T1000 (cell line): ENCODE measurements at places on chromosomes 5 and 9.

GRCh38 chr5:140293091-140293848, 9.6 kb downstream of the PFDN1 start:
- no peak for DNase-seq

DNA sequence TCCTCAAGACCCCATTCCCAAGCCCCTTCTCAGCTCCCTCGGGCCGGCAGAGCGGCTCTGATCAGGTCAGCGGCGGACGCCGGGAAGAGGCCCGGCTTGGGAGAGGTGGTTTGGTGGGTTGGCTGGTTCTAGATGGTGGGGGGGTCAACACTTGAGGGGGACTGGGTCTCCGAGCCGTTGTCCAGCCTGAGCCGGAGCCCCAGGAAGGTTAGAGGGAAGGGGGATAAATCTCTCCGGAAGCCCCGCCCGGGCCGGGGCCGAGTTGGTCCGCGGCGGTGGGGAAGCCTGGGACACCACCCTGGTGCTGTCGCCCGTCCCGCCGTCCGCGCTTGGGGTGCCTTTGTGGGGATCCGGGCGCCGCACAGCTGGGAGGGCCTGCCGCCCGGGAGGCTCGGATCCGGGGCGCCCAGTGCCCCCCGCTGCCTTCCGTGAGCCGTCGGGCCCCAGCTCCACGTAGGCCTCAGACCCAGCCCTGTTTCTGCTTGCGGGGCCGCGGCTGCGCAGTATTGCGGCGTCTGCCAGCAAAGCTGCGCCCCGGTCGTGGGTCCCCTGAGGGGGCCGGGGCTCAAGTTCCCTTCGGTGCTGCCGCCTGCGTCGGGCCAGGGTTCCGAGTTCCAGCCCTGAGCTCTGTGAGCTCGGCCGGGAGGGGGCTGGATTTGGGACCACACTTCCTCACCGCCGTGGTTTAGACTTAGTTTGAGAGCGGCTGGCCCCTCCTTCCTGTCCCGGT, 542 bp upstream of the TRIM52 start:
- no peak for DNase-seq

DNA sequence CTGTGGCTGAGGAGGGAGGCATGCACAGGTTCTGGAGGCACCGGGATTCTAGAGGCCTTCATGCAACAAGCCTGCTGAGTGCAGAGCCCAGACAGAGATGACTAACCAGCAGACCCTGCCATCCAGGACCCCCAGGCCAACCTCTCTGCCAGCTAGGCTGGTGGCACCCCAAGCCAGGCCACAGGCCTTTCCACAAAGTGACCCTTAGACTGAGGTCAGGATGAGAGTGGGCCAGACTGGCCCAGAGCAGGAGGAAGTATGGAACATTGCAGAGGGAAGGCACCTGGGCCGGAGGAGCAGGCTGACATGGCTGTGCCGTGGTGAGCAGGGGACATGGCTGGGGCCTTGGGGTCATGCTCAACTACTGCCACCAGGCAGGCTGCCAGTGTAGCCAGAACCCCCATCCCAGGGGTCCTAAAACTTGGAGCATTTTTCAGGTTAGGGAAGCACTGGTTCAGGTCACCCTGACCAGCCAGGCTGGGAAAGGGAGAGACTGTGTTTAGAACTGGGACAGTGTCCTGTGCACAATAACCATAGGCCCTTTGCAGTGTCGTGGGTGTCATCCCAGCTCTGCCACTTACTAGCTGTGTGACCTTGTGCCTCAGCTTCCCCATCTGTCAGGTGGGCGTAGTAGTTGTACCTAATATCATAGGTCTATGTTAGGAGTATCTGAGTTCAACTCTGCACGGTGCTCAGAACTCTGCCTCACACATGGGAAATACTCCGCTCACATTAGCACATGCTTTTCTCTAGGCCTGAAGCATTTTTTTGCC, 17.3 kb downstream of the TCF7 start:
- no peak for DNase-seq

DNA sequence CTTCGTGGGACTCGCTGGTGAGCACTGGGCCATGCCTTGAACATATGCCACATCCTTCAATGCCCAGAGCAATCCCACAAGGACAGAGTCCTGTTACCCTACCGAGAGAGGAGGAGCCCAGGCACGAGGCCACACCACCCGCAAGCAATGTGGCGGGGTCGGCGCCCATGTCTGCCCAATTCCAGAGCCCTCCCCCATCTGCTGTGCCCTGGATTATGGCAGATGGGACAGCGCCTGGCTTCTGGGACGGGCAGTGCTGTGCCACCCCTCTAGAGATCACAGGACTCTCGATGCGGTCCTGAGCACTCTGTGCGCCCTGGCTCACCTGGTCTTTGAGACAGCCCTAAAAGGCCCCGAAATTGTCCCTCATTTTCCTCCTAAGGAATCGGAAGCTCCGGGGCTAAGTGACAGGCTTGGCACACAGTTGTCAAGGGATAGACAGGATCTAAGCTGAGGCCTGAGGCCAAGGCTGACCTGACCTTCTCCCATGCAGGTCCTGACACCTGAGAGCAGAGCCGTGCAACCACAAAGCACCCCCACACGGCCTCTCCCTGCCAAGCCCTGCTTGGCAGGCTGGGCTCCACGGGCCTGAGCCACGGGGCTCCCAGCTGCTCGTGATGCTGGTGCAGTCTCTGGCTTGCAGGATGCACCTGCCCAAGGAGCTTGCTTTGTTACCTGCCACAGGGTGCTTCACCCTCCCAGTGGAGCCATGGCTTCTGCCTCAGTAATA, 48.8 kb downstream of the PRRT1B start:
- no peak for DNase-seq

DNA sequence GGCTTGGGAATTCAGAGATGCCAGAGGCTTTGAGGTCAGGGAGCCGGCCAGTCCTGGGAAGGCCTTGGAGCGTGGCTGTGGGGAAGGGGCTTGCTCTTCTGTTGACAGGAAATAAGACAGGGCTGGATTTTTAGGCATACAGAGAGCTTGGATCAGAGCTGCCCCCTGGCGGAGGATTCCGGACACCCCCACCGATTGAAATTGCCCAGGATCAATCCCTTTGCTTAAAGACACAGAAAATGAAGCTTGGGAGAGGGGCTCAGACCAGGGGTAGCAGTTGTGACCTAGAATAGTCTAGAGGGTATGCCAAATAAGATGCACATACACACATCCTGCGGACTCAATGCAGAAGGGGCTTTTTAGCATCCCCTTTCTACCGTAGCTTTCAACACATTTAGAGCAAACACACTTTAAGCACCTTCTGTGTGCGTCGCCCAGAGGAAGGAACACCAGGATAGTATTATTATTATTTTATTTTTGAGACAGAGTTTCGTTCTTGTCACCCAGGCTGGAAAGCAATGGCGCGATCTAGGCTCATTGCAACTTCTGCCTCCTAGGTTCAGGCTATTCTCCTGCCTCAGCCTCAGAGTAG, 1.7 kb upstream of the NTMT1 start:
- DNase-seq: peak; percentile 38

GRCh38 chr5:140145818-140146522, 20.2 kb downstream of the IGIP start:
- DNase-seq: no peak

DNA sequence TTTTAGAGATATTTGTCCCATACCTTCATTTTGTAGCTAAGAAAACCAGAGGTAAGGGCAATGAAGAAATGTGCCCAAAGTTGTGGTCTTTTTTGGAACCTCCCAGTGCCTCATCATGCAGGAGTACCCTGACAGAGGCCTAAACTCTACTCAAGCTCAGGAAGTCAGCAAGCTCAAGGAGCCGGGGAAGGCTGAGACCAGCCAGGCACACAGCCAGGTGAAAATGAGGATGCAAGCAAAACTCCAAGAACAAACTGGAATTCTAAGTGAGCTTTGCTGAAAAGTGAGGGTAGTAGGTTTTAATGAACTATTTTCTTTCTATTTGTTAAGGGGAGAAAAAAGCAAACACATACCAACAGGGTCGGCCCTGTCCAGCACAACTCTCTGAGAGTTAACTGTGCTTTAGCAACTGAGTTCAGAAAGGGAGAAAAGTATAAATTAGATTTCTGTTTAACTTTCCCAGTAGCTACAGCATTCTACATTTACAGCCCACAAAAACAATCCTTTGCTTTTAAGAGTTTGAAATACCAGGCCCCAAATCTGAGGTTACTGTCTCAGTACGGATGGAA, 146.4 kb downstream of the GNAQ start:
- no peak for DNase-seq

DNA sequence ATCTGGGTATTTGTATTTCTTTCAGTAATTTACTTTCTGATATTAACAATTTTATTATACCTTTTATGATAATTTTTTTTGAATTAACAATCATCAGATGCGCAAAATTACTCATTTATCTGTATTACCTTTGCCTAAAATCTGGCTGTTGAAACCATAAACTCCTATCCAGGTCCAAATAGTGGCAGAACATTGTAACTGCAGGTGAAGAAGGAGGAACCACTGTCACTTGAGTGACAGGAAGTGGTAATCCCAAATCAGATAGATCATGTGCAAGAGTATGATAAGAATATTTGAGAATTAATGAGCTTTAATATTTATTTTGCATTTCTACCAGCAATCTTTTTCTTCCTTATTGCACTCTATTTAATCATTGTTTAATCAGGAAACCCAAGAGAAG, 139.3 kb upstream of the TLE4 start:
- no peak for DNase-seq

GRCh38 chr5:38381361-38381760, 123.0 kb downstream of the EGFLAM start:
- no peak for DNase-seq

DNA sequence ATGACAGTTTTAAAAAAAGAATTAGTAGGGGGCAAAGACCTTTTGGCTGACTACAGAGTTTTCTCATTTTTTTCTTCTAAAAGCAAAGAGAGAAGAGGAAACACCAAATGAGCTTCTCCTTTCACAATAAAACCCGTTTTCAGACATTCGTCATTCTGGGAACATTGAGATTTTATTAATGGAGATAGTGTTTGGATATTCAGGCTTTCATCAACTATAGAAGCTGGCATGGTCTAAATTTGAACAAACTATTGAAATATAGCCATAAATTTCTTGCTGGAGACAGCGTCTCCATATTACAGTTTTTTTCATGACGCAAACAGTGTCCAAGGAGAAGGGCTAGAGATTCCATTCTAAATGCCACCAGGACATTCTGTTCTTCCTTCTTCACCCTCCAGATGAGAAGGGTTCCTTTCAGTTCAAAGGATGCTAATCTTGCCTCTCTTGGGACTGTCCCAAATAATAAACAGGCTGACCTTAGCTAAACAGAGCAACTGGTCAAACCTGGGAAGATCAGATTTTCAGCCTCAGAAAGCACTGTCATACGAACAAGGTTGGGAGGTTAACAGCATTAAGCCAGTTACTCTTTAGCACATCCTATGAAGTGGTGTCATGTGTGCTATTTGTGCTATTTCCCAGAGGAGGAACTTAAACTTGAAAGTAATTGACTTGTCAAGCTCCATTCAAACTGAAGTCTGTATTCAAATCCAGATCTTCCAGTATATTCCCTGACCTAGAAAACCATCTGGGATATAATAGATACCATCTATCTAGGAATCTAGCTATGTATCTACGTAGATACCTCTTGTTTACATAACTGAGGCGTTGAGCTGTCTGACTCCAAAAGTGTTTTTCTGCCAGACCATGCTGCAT, 125.6 kb downstream of the LPAR1 start:
- DNase-seq: no peak

DNA sequence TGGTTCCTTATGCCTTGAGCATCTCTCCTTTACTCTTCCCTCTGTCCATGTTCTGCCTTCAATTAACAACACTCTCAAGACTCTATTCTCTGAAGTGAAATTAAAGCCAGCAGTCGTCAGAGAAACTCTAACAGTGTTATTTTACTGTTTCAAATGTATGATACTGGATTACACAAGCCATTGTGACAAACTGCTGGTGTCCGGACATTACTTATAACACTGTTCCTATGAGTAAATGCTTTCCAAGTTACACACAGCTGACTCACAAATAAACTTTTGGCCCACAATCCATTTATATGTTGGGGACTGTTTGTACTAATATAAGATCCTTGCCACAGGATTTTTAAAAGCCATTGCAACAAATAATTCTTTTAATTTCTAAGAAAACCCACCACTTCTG, 63.2 kb upstream of the GHR start:
- DNase-seq: no peak

GRCh38 chr9:132412089-132412488, 2.1 kb downstream of the CFAP77 start:
- DNase-seq: no peak

GRCh38 chr9:93898502-93899426, 56.4 kb downstream of the BARX1 start:
- no peak for DNase-seq

DNA sequence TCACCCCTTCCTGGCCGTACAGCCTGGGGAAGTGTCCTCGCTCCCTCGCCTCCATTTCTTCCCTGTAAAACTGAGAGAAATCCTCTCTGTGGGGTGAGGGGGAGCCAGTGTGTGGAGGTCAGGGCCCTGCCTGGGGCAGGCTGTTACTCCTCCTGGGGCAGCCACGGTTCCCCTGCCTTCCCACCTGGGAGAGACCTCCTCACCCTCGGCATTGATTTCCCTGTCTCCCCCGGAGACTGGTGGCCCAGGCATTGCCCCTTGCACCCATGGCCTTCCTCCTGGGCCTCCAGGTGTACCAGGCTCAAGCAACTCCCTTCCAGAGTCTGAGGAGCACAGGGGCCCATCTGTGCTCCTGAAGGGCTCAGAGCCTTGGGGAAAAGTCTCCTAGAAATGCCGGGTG, 75.6 kb upstream of the RNU6ATAC start:
- DNase-seq: no peak

DNA sequence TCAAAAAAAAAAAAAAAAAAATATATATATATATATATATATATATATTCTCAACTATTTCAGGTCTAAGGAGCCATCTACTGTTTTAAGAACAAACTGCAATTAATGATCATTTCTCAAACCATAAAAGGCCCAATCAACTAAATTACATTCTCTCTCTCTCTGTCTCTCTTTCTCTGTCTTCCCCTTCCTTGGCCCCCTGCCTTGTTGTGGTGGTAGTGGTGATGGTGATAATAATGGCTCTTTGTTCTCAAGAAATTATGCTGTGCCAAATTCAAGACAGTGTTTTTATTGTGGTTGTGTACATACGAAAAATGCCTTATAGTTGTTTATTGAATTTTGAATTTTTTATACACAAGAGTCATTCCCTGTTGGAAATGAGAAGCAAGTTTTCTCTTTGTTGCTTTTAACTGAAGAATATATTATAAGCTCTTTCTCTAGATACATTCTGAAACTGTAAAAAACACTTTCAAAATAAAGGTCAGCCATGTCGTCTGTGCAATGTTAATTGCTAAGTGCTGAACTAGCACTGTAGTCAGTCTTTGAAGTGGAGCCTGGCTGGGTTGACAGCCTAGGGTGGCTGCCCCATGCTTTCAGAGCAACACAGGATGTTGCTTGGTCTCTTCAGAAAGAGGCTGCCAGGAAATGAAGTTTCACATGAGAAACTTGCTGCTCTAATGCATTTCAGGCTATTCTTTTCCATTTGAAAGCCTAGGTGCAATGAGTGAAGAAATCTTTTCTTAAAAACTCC, 96.0 kb downstream of the HINT1 start:
- no peak for DNase-seq

- no peak for DNase-seq
These were observed 87.5 kb downstream of the OLFM1 start for GRCh38 chr9:135174981-135175380.

DNA sequence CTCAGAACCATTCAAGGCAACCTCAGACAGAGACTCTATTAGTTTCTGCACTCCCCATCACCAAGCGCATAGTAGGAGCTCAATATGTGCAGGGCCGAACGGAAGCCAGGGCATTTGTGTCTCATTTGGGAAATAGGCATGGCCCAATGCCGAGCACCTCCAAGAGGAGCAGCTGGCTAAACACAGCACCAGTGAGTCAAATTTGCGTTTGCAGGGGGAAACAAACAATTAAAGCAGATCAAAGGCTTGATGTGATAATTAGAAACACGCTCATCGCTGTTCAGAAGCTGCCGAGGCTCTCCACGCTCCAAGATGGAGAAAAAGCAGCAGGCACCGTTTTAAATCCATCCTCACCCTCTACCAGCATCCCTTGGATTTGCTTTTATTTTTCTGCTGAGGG, 225.3 kb downstream of the AGTPBP1 start:
- no peak for DNase-seq
